Stimulated activated naive CD8-positive, alpha-beta T cell treated with anti-CD3 and anti-CD28 coated beads, Interleukin-15, Interleukin-2, amounts not matched to agents 100 U/mL and 50 U/mL, for 24 hours (primary cell): ENCODE measurements at places on chromosomes 3 and 15.

DNA sequence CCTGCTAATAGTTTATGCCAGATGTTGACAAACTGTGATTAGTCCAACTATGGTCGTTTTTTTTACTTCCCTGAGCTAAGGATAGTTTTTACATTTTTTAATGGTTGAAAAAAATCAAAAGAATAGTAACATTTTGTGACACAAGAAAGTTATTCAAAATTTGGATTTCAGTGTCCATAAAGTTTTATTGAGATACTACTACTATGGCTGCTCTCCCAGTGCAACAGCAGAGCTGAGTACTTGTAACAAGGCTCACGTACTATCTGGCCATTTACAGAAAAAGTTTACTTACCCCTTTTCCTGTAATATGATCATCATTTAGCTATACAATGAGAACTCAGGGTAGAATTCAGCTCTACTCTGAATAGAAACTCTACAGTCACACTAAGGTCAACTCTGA lies 11.5 kb upstream of the TMEM62 start:
- no peak for DNase-seq

- DNase-seq, result no peak
Observed at GRCh38 chr3:6921066-6921465, 60.2 kb downstream of the GRM7 start.

GRCh38 chr3:165526367-165526766 lies 310.9 kb downstream of the BCHE start:
- no peak for DNase-seq

GRCh38 chr3:38084334-38085310 lies 45.6 kb downstream of the DLEC1 start:
- peak; percentile 13 for DNase-seq

GRCh38 chr15:69414701-69415167 lies 585 bp downstream of the KIF23 start:
- peak; percentile 27 for DNase-seq

DNA sequence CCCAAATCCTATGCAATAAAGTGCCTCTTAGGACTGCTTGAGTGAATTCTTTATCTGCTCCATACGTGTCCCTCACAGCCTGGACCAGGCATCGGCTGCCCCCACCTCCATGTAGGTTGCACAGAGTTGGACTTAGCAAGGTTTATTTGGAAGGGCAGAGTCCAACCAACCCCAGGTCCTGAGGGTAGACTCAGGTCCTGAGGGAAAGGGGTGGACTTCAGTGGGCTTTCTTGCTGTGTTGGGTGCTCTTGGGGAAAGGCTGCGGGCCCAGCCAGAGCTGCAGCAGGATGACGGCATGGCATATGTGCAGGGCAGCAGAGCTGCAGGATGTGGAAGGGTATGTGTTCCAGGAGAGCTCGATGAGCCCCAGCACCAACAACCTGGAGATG lies 6.5 kb downstream of the ALG3 start:
- no peak for DNase-seq

- DNase-seq, result peak; percentile 22
Observed at GRCh38 chr3:158106766-158107471, 699 bp upstream of the SHOX2 start.

DNA sequence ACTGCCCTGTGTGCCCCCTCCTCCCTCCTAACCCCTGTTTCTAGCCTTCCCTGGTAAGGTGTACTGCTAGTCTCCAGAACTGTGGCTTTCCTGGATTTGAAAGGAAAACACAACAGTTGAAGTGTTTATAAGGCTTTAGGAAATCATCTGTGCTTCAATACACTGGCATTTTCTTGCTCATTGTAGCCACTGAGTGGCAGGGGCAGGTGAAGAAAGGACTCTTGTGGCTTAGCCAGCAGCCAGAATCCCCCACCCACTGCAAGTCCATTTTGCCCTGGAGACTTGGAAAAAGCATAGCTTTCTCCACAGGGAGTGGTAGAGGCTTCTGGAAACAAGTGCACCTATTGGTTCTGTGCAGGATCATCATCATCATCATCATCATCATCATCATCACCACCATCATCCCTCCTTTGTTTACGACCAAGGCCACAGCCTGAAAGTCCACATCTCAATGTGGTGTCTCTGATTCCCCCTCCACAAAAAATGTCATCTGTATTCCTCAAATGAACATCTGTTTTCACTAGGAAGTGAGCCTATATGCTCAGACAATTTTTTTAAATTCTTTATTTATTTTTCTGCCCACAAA lies 33.4 kb downstream of the AQP9 start:
- no peak for DNase-seq
